CD4-positive, alpha-beta T cell treated with Interleukin-6 at 100 ng/mL for 8 hours (primary cell): ENCODE measurements at places on chromosomes 2 and 18.
A peak's percentile ranks its signal among the peaks of the same experiment; 100 is the strongest.

- DNase-seq, result no peak
These were observed 184.3 kb downstream of the TTC32 start for GRCh38 chr2:19717446-19717845.

- no peak for DNase-seq
These were observed 1027.7 kb downstream of the TMEM182 start for GRCh38 chr2:103789381-103790095.

GRCh38 chr2:27494284-27494943 is 586 bp downstream of the FNDC4 start:
- DNase-seq, result no peak

DNA sequence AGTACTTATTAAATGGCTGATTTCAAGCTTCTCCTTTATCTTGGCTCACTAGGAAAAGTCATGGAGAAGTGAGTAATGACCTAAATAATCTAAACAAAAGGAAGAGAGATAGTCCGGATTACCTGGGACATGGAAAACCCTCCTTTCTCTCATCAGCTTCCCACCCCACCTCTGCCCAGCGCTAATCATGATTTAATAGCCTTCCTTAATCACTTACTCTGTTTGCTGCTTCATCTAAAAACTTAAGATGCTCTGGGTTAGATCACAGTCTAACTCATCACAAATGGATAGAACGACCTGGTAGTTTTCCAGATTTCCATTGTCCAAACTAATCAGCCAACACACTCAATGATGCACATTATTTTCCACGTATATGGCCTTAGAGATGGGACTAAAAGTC is 87.8 kb upstream of the THOC1 start:
- DNase-seq, result no peak

DNA sequence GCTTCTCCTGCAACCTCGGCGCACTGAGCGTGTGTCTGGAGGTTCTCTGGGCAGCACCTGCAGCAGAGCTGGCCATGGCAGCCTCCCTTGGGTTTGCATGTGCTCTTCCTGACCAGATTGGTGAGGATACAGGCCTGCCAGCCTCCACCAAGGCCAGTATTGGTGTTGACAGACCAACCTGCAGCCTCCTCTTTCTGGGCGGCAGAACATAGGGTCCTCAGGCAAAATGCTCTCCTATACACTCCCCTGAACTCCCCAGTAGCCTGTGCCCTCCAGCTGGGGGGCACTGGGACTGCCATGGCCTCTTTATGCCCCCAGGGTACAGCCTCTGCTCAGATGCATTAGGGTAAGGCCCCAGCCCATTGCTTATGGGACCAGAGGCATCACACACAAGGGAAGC is 131.9 kb upstream of the SPRED2 start:
- no peak for DNase-seq

GRCh38 chr2:25606892-25607291 is 66.5 kb downstream of the DTNB start:
- DNase-seq, result peak; percentile 15

DNA sequence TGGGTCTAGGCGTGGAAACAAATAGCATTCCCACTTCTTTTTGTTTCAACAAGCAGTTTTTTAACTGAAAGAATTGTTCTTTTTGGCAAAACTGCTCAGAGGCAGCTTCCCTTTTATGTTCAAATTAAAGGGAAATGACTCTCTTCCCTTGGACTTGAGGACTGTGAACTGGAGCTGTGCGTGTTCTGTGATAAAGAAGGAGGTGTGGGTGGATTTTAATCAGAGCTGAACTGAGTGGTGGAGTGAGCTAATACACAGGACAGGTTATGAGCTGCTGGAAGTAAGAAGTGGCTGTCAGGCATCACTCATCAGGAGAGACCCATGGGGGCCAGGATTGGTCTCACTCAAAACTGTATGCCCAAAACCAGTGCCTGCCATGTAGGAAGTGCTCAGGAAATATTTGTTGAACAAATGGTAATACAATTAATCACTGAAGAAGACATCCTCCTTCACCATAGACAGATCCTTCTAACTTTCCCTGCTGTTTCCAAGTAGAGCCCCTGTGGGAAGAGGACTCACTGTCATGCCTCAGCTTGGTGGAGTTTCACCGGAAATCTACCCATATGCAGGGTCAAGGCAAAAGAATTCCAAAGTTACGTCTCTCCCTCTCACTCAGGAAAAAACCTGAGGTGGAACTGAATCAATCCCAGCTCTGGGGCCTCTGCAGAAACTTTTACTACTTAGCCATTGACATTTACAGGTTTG is 55.9 kb downstream of the FEZ2 start:
- DNase-seq, result no peak

GRCh38 chr18:76951456-76952247 is 129.3 kb downstream of the ZNF236 start:
- DNase-seq, result no peak

DNA sequence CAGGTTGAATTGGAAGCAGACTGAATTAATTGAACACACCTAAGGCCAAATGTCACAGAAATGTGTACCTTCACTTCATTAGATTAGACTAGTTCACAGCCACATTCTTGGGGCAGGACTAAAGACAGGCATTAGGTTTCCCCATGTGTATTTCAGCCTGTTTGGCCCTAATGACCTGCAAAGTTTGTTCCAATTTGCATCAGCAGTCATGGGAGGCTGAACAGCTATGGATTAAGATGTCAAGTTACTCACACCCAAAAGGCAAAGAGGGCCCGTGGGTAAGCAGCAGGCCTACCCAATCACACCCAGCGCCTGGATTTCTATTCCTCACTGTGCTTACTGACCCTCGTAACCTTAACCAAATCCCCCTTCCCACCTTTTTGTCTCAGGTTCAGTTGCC is 99.6 kb upstream of the RIOK3 start:
- DNase-seq, result no peak

GRCh38 chr2:234241656-234242458 is 191.4 kb downstream of the SPP2 start:
- no peak for DNase-seq
